ENCODE measurements at places on chromosomes 5 and 9.

DNA sequence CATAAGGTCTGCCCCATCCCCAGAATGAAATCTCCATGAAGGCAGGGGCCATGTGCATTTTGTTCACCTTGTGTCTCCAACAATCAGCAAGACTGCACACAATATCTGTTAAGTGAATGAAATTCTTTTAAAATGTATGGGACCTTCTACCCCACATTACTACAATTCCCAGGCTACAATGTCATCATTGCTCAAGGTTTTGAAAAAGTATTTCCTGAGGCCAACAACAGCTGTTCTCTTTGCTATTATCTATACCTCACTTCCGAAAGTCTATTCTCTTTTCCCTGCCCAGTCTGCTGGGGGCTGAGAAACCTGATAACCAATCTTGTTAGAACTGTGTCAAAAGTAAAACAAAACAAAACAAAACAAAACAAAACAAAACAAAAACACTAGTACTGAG lies 29.2 kb downstream of the HOMER1 start:
- DNase-seq: no peak

DNA sequence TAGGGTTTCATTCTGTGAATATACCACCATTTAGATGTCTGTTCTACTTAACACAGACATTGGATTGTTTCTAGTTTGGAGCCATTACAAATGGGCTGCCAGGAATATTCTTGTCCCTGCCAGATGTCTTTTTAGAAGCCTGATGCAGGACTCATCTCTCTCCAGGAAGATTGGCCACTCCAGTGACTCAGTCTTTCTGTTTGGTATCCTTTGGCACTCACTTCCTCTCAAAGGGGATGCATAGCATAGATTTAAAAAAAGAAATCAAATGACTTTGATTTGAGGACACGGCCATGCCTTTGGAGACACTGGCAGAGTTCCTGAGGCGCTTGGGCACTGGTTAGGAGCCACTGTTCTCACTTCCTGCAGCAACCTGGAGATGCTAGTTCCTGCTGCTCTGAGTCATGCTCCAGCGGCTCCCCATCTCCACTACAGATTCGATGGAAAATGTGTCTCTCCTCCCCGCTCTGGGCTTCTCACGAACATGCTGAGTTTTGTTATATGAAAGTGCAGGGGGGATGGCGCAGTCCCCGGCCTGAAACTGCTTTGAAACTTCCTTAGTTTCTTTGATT lies 3.5 kb upstream of the ZNF366 start:
- DNase-seq: no peak

DNA sequence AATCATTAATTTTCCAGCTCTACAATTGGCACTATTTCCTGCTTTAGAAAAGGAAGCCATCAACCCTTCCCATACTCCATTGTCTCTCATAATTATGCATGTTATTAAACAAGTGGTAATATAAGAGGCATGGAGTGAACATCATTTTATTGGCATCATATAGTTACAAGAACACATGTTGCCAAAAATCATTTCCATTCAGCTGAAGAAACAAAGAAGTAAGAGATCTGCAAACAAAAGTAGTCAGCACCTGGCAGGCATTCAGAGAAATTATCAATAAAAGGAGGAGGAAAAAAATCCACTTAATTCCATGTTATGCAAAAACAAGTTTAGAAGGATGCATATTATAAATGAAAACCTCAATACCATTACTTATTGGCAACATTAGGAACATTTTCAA lies 1208.2 kb upstream of the C9orf72 start:
- no peak for DNase-seq

DNA sequence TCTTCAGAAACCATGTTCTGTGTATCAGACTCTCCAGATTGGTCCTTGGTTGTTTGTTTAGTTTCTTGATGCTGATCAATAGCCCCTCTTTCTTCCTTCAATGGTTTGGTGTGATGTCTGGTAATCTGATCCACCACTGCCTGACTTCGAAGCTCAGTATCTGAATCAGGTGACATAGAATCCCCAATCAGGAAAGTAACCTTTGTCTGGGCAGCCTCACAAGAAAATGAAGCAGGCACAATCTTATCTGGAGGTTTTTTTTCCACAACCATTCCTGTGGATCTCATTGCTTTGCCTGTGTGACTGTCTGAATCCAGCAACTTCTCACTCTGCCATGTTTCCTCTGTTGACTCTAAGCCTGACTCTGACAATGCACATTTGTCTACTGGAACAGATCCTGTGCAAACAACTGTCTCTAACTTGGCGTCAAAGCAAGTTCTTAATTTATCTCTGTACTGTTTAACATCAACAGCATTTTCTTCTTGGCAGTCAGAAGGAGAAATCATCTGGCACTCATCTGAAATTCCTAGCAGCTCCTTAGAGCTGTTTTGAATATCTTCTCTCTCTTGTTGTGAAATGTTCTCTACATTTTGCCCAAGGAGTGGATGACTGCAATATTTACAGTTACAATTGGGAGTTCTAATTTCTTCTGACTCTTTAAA lies 37.1 kb upstream of the RAPGEF6 start:
- no peak for DNase-seq

DNA sequence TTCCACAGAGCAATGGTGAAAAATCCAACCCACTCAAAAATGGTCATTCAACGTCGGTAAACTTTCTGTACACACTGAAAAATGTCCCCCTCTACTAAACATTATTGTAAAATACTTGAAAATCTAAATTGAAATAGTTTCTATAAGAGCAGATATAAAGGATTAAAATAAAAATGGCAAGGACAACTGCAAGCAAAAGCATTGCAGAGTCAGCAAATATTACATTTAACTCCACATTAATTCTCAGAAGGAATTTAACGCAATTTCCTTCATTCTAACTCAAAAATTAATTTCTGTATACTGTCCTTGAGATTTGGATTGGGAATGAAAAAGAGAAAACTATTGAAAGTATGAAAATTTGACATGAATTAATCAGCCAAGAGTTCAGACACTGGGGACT lies 64.4 kb upstream of the SSBP2 start:
- no peak for DNase-seq

DNA sequence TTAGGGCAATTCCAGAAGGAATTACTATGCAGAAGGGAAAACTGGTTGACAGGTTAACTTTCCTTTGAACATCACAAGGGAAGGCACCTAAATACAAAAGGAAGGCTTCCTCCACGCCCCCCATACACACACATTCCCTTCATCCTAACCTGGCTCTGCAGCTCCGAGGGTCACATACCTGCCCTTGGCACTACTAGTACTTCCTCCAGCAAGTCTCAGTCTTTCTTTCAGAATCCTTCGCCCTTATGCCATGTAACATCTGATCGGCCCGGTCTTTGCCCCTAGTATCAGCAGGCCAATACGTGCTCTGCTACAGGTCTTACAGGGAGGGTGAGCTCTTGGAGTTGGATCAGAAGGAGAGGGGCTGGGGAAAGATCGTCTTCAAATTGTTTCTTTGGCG lies 1.6 kb upstream of the MARCHF6 start:
- DNase-seq: no peak

DNA sequence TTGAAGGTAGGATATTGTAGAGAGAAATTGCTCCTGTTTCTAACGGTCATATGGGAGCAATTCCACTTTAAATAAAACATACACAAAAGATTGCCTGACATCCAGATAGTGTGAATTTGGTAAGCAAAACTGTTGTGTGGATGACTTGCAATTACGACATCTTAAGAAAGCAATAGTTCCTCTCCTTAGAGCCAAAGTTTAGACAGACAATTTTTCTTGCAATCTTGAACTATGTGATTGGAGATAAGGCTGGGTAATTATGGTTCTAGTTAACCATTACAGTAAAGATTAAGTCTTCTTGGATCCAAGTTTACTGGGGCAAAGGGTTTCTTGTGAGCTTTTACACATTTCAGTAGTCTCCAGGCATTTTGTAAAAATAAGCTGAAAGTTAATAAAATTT lies 1080.6 kb upstream of the CDH6 start:
- no peak for DNase-seq

- DNase-seq: no peak
Observed at GRCh38 chr5:54859316-54859715, 126.1 kb downstream of the ESM1 start.

DNA sequence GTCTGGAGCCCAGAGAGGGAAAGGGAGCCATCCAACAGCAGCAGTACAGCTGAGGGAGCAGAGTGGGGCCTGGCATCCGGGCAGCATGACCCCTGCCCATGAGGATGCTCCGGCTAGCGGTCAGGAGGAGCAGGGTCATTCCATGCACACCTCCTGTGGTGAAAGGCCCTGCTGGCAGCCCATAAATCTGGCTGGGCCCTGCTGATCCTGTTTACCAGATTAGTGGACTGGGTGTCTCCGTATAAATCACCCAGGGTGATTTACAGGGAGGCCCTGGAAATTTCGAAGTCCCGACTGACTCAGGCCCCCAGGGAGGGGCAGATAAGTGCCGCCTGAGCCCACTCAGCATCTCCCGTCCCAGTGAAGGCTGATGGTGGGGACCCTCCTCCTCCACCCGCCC lies 117.6 kb upstream of the HAND1 start:
- DNase-seq: no peak

- DNase-seq: no peak
Observed at GRCh38 chr5:91175708-91176107, 207.4 kb downstream of the ARRDC3 start.

DNA sequence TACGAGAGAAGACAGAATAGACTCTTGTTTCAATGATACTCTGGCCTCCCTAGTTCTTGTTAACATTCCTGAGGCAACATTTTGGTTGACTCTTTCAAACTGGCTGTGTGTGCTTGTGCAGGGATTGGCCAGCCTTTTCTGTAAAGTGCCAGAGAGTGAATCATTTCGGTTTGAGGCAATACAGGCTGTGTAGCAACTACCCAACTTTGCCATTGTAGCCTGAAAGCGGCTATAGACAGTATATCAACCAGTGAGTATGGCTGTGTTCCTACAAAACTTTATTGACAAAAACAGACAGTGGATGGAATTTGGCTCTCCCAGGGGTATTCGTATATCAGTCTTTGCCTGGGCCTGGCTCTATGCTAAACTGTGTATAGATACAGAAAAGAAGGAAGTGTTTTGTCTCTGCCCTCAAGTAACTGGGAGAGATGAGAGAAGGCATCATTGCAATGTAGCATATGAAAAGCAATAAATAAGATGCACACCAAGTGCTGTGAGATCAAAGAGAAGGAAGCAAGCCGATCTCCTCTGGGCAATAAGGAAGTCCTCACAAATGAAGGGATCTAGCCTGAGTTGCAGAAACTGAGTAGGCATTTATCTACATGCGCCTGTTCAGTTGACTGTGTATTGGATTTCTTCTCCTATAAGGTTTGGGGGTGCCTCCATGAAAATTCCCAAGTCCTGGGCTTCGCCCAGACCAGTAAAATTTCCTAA lies 568.0 kb upstream of the KLF4 start:
- no peak for DNase-seq

GRCh38 chr9:131748411-131748955 lies 8.6 kb upstream of the RAPGEF1 start:
- DNase-seq: no peak

- no peak for DNase-seq
Observed at GRCh38 chr5:171629628-171630349, 155.8 kb upstream of the SMIM23 start.

DNA sequence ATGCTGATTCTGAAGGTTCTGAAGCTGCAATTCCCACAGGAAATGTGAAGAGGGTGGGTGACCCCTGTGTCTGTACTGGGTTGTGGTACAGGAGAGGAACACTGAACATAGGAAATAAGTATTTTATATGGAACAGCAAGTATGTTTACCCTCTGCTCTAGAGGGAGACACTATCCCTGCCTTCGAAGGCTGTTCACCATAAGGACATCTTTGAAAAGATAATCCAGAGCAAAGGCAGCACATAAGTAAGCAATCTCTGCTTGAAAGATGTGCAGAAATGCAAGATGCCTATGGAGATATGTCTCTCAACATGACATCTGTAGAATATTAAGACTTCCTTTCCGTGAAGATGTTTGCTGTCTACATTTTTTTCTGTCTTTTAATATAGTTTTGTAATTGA lies 184.4 kb upstream of the EFNA5 start:
- DNase-seq: no peak

DNA sequence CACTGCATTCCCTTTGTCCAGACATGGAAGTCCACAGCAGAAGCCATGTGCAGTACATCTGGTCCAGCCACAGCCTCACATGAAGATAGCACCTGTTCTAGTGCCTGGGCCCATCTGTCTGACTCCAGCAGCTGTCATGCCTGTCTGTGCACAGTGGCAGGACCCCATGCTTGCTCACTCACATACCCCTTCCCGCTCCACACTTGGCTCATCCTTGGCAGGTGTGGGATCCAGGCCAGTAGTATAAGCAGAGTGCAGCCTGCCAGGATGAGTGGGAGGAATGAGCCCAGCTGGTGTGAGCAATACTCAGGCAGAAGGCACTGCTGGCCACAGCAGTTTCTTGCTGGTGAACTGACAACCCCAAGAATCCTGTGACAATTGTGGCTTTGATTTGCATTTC lies 168.0 kb downstream of the PRDM9 start:
- no peak for DNase-seq

GRCh38 chr9:138013836-138014562 lies 136.4 kb downstream of the CACNA1B start:
- DNase-seq: no peak

- no peak for DNase-seq
Observed at GRCh38 chr9:5278486-5278885, 26.0 kb downstream of the RLN2 start.

DNA sequence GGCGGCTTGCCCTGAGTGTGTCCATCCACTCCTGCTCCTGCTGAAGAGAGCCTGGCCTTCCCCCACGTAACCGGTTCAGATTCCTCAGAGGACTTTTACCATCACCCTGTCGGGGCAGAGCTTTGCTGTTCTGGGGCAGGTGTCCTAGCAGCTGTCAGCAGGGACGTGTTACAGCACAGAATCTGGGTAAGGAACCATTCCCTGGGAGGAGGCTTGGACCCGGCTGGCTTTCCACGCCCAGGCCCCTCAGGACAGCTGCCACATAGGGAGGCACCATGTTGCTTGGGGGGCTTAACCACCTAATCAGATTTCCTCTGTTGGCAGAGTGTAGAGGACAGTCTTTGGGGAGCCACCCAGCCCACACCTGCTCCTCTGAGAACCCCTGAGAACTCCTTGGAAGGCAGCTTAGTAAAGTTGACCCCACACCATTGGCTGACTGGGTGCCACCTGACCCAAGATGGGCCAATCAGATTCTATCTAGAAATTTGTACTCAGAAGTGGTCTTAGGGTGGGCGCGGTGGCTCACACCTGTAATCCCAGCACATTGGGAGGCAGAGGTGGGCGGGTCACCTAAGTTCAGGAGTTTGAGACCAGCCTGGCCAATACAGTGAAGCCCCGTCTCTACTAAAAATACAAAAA lies 23.3 kb upstream of the EEIG1 start:
- no peak for DNase-seq

GRCh38 chr9:4344946-4345345 lies 45.1 kb upstream of the GLIS3 start:
- DNase-seq: no peak

- DNase-seq: no peak
Observed at GRCh38 chr5:127892467-127893207, 189.4 kb downstream of the CCDC192 start.

DNA sequence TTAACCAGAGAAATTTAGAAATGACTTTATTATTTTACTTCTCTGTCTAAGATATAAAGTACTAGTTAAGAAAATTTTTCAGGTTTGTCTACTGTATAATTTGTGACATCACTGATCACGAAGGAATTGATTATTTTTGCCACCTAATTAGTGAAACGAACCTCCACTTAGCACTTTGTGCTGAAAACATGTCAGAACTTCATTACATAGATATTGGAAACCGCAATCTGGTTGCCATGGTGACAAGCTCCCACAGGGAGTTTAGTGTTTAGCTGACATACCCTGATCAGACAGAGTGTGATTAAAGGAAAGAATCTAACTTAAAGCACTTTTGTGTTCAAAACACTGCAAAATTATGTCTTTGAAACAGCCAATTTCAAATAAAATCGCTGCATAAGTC lies 668.4 kb upstream of the CCNG1 start:
- DNase-seq: no peak

- no peak for DNase-seq
Observed at GRCh38 chr9:128768606-128769005, 3.1 kb downstream of the ZER1 start.

All from stimulated activated CD8-positive, alpha-beta memory T cell treated with anti-CD3 and anti-CD28 coated beads, Interleukin-4, amount 100 ng/mL, for 1 hour (primary cell).